ENCODE measurements at places on chromosomes 12 and 14.

GRCh38 chr12:131607658-131608447, 103.0 kb upstream of the SFSWAP start:
- no peak for DNase-seq

DNA sequence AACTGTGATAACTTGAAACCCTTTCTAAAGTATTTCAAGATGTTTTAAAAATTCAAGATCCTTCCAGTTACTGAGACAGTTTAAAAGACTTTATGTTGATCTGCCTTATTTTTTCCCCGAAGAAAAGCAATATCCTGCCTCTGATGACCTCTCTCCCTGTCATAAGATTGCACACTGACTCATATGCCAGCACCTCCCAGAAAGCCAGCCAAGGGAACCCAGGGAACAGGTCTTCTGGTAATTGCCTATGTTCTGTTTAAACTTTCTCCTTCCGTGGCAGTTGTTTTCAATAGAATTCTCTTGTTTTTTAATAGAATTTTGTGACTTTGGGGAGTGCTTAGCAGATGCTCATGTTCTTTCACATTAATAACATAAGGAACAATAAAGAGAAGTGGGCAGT, 300.2 kb upstream of the PRKD1 start:
- DNase-seq, result peak; percentile 43

GRCh38 chr12:41769810-41770209, 374.9 kb downstream of the GXYLT1 start:
- no peak for DNase-seq

- no peak for DNase-seq
These were observed 31.5 kb downstream of the NUMB start for GRCh38 chr14:73426877-73427276.
